ENCODE measurements at places on chromosomes 4 and X.

DNA sequence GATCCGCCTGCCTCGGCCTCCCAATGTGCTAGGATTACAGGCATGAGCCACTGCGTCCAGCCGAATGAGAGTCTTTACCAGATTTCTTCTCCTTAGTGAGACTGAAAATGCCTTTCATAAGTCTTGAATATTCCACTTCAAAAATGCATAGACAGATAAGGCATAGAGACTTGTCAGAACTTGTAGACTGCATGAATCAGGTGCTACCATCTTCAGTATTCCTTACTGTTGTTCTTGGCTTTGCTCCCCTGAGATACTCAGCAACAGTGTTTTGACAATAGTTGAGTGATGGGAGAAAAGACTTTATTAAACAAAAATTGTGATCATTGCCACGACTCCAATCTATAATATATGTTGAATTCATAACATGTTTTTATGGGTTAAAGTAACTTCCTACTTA, 11.0 kb downstream of the TKTL2 start:
- DNase-seq = no peak

DNA sequence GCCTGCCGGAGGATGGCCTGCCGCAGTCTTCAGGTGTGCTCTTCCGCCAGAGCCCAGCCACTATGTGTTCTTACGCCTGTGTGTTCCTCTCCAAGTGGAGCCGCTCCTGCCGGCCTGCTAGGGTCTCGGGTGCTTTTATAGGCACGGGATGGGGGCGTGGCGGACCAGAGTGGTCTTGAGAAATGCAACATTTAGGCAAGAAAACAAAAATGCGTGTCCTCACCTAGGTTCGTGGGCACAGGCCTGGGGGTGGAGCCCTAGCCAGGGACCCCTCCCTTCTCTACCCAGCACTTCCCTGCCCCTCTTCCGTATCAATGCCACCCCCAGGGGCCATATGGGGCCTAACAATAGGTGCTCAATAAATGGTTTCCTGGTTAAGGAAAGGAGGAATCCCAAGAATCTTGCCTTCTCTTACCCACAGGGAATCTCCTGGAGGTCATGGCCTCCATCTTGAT, 34.4 kb upstream of the LRBA start:
- DNase-seq = no peak

DNA sequence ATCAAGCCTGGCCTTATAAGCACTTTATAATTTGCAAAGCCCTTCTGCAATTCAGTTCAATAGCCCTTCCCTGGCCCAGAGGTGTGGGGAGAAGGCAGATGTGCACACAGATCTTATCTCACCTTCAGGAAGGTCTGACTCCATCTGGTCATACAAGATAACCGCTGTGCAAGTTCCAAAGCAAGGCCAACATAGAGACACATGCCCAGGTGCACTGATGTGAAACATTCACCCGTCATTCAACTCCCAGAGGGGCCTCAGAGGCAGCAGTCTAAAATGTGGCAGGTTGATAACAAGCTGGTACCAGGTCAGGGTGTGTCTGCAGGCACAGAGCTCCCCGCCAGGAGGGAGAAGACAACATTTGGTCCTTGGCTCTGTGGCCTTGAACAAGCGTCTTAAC, 10.9 kb upstream of the WFS1 start:
- peak; percentile 45 for DNase-seq

GRCh38 chr4:20046931-20047677, 204.6 kb upstream of the SLIT2 start:
- no peak for DNase-seq

DNA sequence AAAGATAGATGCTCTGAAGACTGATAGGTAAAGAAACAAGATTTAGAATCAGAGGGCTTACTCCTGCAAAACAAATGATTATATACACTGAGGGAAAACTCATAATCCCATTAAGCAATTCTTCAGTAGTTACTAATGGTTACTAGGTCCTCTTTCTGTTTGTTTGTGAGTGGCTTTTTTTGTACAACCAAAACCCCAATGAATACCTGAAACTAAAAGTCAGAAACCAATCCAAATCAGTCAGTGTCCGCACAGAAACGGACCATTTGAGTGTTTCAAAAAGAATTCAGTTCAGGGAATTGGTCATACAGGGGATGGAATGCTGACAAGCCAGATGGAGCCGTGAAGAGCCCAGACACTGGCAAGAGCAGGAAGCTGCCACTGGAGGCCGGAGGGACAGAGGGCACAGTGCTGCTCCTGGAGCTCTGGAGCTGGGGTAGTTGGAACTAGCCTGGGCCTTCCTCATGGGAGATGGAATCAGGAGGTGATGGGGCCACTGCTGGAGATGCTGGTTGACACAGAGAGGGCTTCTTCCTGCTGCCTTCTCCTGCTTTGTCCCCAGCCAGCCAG, 31.9 kb downstream of the SETD7 start:
- DNase-seq = no peak

- DNase-seq = no peak
These were observed 314.5 kb downstream of the GPAT3 start for GRCh38 chr4:83850435-83850834.

GRCh38 chr4:5568336-5568735, 140.0 kb downstream of the EVC2 start:
- no peak for DNase-seq

DNA sequence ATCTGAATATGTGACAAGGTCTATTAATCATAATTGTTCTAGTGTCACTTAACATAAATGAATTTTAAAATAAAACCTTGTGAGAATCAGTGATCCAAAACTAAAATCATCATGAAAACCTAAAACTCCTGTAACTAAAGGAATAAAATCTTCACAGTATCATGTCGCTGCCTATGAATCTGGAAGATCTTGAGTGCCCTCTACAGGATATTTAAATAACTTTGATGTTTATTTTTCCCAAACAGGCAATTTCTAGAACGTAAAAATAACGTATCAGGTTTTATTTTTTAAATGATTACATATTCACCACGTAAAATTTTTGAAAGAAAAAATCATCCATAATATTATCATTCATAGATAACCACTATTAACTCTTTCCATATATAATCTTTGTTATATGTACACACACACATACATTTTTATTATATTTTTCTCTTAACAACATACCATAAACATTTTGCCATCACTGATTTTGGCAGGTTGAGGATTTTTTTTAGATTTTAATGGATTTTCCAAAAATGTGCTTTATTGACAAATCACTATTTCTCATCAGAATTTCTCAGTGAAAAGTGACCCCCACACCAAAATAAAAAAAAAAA, 79.6 kb downstream of the COMMD8 start:
- no peak for DNase-seq

DNA sequence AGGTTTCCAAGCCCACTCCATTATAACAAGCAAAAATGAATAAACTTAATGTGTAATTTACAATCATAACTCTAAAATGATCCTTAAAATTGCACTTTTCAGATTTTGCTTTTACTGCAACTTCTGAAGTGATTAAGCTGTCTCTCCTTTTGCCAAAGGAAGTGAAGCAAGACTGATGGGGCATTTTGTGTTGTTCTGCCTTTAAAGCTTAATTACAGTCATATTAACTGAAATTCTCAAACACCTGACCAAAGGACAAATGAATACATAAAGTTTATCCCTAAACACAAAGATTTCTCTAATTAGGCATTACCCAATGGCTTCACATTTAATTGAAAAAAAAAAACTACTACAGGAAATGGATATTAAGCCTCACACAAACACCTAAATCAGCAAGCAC, 101.8 kb downstream of the ATP11C start:
- DNase-seq = no peak

DNA sequence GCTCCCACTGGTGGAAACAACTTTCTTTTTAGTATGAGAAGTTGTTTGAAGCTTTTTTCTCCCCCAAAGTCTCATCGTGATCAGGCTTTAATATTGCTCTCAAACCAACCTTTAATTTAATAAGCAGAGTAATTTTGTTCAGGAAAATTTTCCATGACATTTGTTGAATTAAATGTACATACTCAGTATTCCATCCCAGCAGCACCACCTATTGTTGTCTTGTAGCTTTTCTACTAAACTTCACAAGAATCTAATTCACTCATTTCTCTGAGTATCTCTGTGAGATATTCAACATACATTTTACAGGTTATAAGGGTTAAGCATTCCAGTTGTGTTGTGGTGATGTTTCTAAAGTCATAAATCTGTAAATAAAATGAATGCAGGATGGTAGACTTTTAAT, 218.3 kb upstream of the HAND2 start:
- no peak for DNase-seq

DNA sequence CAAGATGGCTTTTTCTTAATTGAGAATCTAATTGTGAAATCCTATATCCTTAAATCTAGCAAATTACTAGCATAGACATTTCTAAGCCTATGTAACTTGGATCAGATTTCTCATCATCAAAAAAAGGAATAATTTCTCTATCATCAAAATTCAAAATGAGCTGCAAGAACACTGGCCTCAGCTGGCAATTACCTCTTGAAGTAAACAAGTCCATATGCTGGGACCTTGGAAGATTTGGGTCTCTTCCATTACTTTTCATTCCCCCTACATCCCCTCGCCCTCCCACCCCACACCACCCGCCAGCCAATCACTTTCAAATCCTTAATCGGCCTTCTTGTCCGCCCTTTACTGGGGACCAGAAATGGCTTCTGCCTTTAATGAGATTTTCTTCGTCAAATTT, 23.3 kb upstream of the MBTPS2 start:
- no peak for DNase-seq

GRCh38 chr4:102429553-102429952, 71.6 kb upstream of the NFKB1 start:
- DNase-seq = no peak

- DNase-seq = no peak
These were observed 45.0 kb downstream of the TET2 start for GRCh38 chr4:105191621-105192210.

DNA sequence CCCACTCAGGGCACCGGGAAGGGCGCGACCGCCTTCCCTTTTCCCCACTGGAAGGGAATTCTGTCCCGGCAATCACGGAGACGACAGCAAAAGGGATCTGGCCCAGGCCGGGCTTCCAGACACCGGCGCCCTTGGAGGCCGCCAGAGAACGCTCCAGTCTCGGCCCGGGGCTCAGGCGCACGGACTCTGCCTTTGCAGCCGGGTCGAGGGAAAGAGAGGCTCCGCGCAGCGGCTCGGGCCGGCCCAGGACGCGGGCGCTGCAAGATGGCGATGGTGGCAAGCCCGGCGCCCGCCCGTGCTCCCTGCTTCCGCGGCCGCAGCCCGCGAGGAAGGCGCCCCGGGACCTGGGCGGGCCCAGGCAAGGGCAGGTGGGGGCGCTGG, 1.1 kb downstream of the CTBP1 start:
- DNase-seq = no peak

DNA sequence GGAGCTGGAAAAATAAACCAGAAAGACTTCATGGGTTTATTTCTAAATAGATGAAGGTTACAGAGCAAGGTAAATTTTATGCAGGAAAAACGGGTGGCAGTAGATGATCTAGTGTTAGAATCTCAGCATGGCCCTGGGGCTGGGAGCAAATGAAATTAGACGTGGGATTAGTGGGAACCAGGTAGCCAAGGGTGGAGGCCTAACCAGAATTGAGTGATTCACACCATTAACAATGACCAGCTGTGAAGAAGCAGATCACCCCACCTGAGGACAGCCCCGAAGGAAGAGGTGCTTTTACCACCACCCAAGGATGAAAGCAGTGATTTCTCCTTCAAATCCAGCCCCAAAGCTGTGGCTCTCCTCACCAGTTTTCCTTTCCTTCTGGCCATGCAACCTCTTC, 20.8 kb upstream of the ACSL1 start:
- no peak for DNase-seq

DNA sequence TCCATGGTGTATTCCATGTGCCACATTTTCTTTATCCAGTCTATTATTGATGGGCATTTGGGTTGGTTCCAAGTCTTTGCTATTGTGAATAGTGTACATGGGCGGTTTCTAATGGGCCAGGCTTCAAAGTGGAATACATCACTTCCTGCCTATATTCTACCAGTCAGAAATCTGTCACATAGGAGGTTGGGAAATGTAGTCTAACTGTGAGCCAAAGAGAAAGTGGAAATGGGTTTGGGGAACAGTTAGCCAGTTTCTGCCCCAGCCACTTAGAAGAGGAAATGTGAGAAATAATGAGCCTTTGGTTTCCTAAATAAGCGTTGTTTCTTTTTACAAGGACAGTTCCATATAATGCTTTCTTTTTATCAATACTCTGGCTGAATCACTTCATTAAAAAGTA, 85.1 kb upstream of the AP1S2 start:
- DNase-seq = no peak

GRCh38 chr4:1261107-1261928, 12.4 kb upstream of the CTBP1 start:
- no peak for DNase-seq

DNA sequence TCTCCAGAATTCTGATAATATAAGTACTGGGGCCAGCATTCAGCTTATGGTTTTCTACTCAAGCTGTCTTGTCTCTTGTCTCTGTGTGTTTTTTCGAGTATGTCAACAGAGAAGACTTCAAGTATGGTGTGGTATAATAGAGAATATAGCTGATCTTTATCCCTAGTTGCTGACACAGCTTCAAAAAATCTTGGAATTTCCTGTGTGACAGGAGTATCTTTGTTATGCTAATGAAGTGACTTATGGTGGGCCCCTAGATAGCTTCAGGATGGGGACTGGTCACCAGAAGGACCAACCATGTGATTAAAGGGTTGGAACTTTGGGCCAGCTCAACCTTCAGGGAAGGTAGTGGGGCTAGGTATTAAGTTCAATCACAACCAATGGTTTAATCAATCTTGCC, 2.9 kb downstream of the GPRASP3 start:
- DNase-seq = no peak

GRCh38 chrX:75155447-75155826, 646 bp downstream of the ABCB7 start:
- DNase-seq = peak; percentile 16

GRCh38 chr4:14361084-14361483, 641.2 kb upstream of the CPEB2 start:
- DNase-seq = no peak
